ENCODE measurements at places on chromosomes 3 and 15.

DNA sequence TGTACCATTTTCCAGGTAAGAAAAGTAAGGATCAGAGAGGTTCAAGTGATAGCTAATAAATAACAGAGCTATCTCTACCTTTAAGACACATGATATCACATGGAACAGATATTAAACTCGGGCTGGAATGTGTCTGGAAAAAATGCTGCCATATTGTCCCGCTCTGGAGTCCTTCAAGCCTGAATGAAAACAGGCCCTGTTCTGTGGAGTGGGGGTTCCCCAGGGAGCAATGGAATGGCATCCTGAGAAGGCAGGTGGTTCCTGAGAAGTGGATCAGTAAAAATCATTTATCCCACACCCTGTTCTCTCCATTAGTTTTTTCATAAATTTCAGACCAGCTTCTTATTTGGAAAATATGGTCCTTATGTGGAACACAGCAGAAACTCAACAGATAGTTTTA, 57.3 kb upstream of the PRTG start:
- no peak for DNase-seq

- DNase-seq: no peak
Observed at GRCh38 chr3:40079847-40080240, 229.7 kb upstream of the EIF1B start.

DNA sequence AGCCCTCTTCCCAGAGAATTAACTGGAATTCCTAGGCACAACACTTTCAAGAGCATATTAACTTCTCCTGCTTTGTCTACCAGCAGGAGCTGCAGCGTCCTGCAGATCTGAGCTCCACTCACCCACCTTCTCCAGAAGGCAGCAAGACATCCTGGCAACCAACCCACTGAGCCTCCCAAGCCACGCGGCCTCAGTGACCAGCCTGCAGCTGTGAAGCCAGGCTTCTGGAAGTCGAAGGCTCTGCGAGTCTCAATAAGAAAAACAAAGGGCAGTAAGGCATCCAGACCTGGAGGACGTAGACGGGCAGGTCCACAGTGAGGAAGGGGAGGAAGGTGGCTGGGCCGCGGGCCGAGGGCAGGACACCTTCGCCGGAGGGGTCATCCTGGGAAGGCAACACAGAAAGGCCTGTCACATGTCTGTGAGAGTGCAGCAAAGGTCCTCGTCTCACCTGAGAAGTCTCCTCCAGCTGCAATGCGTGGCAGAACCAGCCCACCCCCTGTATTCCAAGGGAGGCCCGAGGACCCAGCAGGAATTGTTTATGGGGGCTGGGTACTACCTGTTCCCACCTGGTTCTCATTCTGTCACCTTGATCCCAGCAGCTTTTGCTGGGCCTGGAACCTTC, 36.2 kb downstream of the ZXDC start:
- no peak for DNase-seq

DNA sequence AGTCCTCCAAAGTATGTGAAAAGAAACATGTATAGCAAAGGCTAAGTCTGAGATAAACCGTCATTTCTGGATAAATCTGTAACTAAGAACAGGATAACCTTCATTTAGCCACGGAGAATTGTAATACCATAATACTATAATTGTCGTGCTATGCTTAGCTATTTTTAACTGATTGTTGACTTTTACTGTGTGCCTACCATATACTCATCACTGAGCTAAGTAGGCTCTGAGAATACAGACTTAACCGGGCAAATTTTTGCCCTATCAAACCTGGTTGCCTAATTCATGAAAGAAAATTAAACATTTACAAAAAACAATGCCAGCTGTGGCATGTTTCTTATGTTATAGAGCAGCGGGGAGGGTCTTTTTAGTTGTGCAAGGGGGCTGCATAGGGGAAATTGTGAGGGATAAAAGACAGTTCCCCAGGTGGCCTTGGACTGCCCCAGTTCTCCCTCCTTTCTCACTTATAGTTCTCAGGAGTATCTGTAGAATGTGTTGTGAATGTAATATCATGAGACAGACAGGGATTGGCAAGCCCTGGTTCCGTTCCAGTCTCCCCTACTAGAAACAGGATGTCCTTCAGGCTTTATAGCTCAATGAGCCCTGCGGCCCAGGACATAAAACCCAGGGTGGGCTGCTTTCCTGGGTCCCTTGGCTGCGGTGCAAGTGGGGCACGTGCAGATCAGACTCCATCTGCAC, 318.5 kb downstream of the GBE1 start:
- no peak for DNase-seq

- no peak for DNase-seq
Observed at GRCh38 chr15:81297603-81298575, 26.1 kb downstream of the STARD5 start.

DNA sequence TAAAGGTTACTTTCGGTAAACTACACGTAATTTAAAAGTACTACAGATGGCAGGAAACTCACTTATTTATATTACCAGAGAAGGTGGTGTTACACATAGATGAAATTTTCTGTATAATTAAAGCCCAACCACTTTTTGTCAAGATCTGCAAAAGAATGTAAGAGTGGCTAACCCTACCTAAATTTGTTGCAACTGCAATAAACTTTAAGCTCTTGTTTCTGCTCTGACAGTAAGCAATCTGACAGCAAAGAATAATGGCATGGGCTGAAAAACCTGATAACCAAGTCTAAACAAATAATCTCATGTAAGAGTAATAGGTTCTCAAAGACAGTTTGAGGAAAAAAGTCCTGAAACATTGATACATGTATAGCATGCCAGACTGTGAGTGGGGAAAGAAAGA, 897.3 kb downstream of the TUSC7 start:
- no peak for DNase-seq

- no peak for DNase-seq
Observed at GRCh38 chr3:126155819-126156218, 24.6 kb downstream of the ALDH1L1 start.

DNA sequence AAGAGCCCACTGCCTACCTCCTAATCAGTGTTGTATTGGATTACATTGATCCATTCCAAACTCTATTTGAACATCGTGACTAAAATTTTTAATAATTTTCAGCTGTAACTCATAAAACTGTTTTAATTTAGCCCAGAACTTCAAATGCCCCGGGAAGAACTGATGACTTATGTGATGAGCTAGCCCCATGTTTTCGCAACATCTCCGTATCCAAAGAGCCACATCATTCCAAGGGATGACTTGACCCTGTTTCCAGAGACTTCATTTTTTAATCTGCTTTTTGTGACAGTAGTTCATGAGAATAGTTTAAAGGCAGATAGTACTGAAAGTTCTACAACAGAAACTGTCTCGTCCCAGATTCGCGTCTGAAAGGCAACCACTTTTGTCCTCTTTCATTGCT, 97.4 kb downstream of the STAC start:
- no peak for DNase-seq

- DNase-seq: no peak
Observed at GRCh38 chr15:49315391-49315823, 107.6 kb upstream of the FGF7 start.

DNA sequence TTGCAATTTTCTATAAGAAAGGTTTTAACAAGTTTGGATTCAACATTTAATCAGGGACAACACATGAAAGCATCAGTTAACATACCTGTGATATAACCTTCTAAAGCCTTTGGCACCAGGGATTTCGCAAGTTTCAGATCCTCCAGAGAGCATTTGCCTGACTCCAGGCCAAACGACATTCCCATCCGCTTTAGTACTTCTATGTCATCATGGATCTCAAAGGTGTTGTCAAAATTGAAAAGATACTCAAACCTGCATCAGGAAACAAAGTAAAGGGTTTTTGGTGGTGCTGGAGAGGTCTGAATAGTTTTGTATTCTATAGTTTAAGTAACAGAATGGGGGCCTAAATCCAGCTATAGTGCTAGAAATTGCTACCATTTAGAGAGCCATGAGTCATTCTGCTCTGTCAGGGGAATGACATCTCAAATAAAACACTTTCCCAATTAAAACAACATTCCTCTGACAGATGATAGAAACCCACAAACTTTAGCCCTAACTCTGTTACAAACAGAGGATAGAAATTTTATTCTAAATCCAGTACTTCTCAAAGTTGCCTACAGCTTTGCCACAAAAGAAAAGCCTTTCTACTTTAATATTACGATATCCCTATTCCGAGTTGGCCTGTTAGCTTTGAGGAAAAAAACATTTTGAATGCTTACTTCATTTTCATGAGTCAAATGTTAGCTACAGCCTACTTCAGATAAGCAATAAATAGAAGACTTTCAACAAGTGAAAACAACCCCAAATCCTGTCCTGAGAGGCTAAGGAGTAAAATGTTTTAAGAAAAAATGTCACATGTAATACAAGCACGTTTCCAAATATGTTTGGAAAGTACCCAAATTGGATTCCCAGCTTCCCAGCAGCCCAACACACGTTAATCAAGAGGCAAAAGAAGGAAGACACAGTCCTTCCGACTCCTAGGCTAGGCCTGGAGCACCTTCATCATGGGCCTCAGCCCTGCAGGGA, 83.4 kb downstream of the ATP1B3 start:
- DNase-seq: no peak

- DNase-seq: no peak
Observed at GRCh38 chr3:8668216-8668615, 23.6 kb upstream of the SSUH2 start.

- DNase-seq: no peak
Observed at GRCh38 chr3:105827959-105828358, 40.9 kb downstream of the CBLB start.

- no peak for DNase-seq
Observed at GRCh38 chr15:66408254-66408653, 21.5 kb downstream of the MAP2K1 start.

- DNase-seq: no peak
Observed at GRCh38 chr15:25640381-25640780, 201.6 kb upstream of the UBE3A start.

Data from NCI-H1436 treated with DMSO at 0.1 percent for 48 hours (cell line).